ENCODE measurements at places on chromosomes 7 and 10.

- peaks cover 9% of the 10 kb centered on the region for H3K4me1 ChIP-seq
- DNase-seq = no peak
- H3K4me3 ChIP-seq = no peak overlapping the region
- peak overlapping the region; percentile 70 for H3K27ac ChIP-seq
- peaks cover 90% of the 10 kb centered on the region for H3K36me3 ChIP-seq
- H3K27me3 ChIP-seq = no peaks in the 10 kb centered on the region
Measured at GRCh38 chr10:74118804-74119203, 31.8 kb downstream of the AP3M1 start.

DNA sequence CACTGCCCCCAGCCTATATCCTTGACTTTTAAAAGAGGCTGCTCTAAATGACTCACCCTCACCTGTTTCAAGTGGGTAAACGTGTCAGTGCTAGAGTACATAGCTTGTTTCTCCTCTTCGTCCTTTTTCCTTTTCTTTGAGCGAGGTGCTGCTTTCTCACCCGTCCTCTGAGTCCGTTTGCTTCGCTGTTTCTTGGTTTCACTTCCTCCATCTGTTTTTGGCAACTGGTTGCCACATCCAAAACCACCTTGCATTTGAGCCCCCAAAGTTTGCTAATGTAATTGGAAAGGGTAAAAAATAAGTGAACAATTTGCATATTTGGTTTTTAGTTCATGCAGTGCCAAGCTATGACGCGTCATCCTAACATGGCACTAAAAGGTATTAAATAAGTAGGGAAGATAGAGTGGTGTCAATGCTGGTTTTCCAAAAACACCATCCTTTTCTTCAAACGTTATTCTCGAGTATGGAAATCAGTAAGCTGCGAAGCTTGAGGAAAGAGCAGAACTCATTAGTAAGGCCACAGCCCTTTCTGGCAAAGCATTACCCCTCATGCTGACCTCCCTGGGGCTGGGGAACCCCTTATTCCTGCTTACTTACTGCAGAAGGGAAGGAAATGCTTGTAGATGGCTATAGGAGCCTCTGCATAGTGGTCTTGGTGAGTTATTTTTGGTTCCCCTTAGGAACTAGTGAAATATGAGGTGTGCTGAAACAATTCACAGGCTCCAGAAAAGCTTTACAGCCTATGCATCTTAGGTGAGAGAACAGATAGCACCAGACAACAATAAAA lies 133.5 kb downstream of the GALNT11 start:
- no peak for DNase-seq
- peak overlapping the region; percentile 35 for H3K4me3 ChIP-seq
- H3K36me3 ChIP-seq = peaks cover 88% of the 10 kb centered on the region
- H3K27me3 ChIP-seq = no peaks in the 10 kb centered on the region
- H3K27ac ChIP-seq = peak overlapping the region; percentile 60

DNA sequence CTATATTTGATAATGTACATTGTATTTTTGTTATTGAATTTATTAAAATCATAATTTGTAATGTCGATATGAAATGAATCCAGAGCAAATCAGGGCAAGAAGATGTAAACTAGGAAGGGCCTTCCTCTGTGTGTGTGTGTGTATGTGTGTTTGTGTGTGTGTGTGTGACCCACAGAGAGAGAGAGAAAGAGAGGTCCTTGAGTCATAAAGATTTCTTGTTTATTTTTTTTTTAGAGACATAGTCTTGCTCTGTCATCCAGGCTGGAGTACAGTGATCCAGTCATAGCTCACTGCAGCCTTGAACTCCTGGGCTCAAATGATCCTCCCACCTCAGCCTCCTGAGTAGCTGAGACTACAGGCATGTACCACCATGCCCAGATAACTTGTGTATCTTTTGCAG lies 50.7 kb downstream of the INPP5F start:
- H3K4me3 ChIP-seq = no peak overlapping the region
- H3K36me3 ChIP-seq = peaks cover 1% of the 10 kb centered on the region
- no peaks in the 10 kb centered on the region for H3K27me3 ChIP-seq
- no peak for DNase-seq
- no peaks in the 10 kb centered on the region for H3K4me1 ChIP-seq

DNA sequence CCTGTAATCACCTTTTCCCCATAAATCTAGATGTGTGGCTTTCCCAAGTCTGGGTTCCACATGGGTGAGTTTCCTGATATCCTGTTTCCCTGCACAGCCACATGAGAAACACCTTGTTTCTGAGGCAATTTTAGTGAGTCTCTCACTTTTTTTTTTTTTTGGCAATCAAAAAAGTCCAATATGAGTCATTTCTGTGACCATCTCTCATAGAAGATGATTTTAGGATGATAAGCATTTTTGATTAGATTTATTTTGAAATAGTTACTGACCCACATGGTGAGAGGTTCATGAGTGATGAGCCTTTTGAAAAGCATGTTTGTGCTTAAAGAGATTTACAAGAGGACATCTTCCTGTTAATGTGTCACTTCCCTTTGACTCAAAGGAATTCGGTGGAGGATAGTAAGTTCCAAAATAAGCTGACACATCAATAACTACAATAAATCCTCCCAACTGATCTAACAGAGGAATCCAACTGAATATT lies 464.0 kb downstream of the INHBA start:
- no peak for DNase-seq
- no peaks in the 10 kb centered on the region for H3K36me3 ChIP-seq
- H3K4me3 ChIP-seq = no peak overlapping the region

- H3K36me3 ChIP-seq = no peaks in the 10 kb centered on the region
- peaks cover 24% of the 10 kb centered on the region for H3K4me1 ChIP-seq
- DNase-seq = peak; percentile 14
- peaks cover 7% of the 10 kb centered on the region for H3K27me3 ChIP-seq
- H3K4me3 ChIP-seq = peak overlapping the region; percentile 73
- peak overlapping the region; percentile 93 for H3K27ac ChIP-seq
Measured at GRCh38 chr7:123533929-123534382, 439 bp downstream of the IQUB start.

- H3K4me1 ChIP-seq = peaks cover 29% of the 10 kb centered on the region
- H3K27ac ChIP-seq = no peak overlapping the region
- no peaks in the 10 kb centered on the region for H3K36me3 ChIP-seq
- no peak for DNase-seq
Measured at GRCh38 chr7:35707422-35707821, 12.5 kb upstream of the HERPUD2 start.

- H3K27ac ChIP-seq = no peak overlapping the region
- H3K27me3 ChIP-seq = no peaks in the 10 kb centered on the region
Measured at GRCh38 chr7:132825932-132826835, 249.9 kb upstream of the PLXNA4 start.

- no peak overlapping the region for H3K4me3 ChIP-seq
- H3K4me1 ChIP-seq = peaks cover 41% of the 10 kb centered on the region
- DNase-seq = no peak
- no peak overlapping the region for H3K27ac ChIP-seq
- H3K27me3 ChIP-seq = peaks cover 23% of the 10 kb centered on the region
Measured at GRCh38 chr7:129784437-129784782, 168.3 kb downstream of the UBE2H start.

- DNase-seq = no peak
- no peak overlapping the region for H3K27ac ChIP-seq
- no peak overlapping the region for H3K4me3 ChIP-seq
- no peaks in the 10 kb centered on the region for H3K4me1 ChIP-seq
- no peaks in the 10 kb centered on the region for H3K36me3 ChIP-seq
- H3K27me3 ChIP-seq = no peaks in the 10 kb centered on the region
Measured at GRCh38 chr10:4068629-4069028, 283.6 kb upstream of the KLF6 start.
